ENCODE measurements at places on chromosomes 12 and 14.
A peak's percentile ranks its signal among the peaks of the same experiment; 100 is the strongest.

DNA sequence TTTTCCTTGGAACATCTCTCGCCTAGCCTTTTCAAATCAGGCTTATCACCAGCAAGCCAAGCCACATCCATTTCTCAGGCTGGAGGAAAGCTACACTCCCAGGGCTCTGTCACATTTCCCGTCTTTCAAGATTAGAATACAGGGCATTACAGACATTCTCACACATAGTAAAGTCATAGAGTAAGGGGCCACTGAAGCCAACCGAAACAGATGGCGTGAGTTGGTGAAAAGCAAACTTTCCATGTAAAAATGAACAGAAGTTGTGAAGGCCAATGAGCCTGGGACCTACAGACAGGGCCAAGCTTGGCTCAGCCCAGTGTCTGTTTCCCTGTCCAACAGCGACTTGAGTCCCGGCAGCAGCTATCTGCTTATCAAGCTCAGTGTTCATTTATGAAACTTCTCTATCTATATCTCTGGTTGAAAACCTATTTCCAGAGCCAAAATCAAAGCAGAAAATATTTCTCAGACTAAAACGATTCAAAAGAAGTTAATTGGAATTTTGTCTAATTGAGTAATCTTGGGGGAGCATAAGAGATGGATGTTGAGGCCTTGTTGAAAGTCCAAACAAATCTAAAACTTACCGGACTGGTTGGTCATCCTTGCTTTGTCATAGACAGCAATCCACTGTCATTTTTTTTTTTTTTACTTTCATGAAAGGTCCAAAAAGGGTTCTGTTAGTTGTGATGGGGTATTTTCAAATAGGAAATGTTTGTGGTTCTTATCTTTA lies 105.6 kb downstream of the DAAM1 start:
- H3K4me1 ChIP-seq = no peaks in the 10 kb centered on the region
- H3K27ac ChIP-seq = peak overlapping the region; percentile 32
- peak; percentile 80 for DNase-seq
- peaks cover 20% of the 10 kb centered on the region for H3K36me3 ChIP-seq
- no peak overlapping the region for H3K4me3 ChIP-seq

GRCh38 chr12:26195641-26196420 lies 458 bp downstream of the SSPN start:
- H3K4me1 ChIP-seq = peaks cover 35% of the 10 kb centered on the region
- peak overlapping the region; percentile 89 for H3K27ac ChIP-seq

- H3K36me3 ChIP-seq = no peaks in the 10 kb centered on the region
- H3K4me3 ChIP-seq = no peak overlapping the region
- DNase-seq = no peak
- H3K27ac ChIP-seq = no peak overlapping the region
- H3K4me1 ChIP-seq = no peaks in the 10 kb centered on the region
These were observed 52.8 kb downstream of the C14orf132 start for GRCh38 chr14:96091941-96092411.

GRCh38 chr14:98926146-98926545 lies 345.9 kb downstream of the BCL11B start:
- H3K4me3 ChIP-seq = no peak overlapping the region
- no peaks in the 10 kb centered on the region for H3K36me3 ChIP-seq
- H3K27me3 ChIP-seq = no peaks in the 10 kb centered on the region
- no peak for DNase-seq
- H3K27ac ChIP-seq = no peak overlapping the region
- H3K4me1 ChIP-seq = no peaks in the 10 kb centered on the region

DNA sequence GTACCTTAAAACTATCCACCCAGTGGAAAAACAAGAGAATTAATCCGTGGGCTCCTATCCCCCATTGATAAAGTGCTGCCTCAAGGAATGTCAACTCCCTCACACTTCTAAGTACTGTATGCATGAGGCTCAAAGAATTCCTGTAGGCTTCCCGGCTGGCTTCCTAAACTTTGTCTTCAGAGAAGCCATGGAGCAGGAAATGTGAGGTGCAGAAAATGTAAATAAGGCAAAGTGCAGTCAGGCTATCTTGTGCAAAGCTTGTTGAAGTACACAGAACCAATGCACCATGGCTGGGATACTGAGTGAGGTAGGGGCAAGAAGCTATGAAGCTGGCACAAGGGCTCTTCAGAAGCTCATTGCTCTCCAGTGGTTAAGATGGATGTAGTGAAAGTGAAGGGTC lies 611.0 kb downstream of the FSCB start:
- no peaks in the 10 kb centered on the region for H3K27me3 ChIP-seq
- H3K4me1 ChIP-seq = no peaks in the 10 kb centered on the region
- no peak overlapping the region for H3K4me3 ChIP-seq
- no peak overlapping the region for H3K27ac ChIP-seq

- H3K4me1 ChIP-seq = no peaks in the 10 kb centered on the region
- H3K27me3 ChIP-seq = no peaks in the 10 kb centered on the region
- no peak overlapping the region for H3K4me3 ChIP-seq
- H3K27ac ChIP-seq = no peak overlapping the region
These were observed 8.7 kb upstream of the NIN start for GRCh38 chr14:50839691-50840090.

DNA sequence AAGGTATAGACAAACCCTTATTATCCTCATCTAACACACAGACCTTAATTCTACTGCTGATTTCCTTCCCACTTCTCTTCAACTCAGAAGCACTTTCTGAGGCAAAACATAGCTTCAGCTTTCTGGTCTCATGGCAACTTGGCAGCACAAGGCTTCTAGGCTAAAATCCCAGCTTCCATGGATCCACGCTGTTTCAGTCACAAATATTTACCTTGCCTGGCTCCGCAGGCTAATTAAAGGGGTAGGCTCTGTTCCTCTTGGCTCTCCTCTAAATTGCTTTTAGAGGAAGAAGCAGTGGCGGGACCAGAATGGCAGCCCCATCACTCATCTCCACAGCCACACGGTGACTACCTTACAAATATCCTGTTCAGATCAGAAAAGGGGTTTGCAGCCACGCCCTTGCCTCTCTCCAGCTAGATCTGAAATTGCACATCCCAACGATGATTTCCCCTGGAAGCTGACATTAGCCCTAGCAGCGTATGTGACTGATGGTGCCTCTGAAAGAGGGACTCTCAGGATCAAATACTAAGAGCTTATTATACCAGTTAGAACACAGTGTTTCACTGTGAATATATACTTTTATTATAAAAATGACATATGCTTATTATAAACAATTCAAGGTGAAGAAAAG lies 221.5 kb upstream of the NUDT4 start:
- H3K27me3 ChIP-seq = no peaks in the 10 kb centered on the region
- no peak for DNase-seq
- no peaks in the 10 kb centered on the region for H3K36me3 ChIP-seq
- H3K4me1 ChIP-seq = no peaks in the 10 kb centered on the region
- no peak overlapping the region for H3K27ac ChIP-seq
- no peak overlapping the region for H3K4me3 ChIP-seq

GRCh38 chr12:103887738-103888137 lies 42.5 kb upstream of the HSP90B1 start:
- no peak for DNase-seq
- H3K27me3 ChIP-seq = no peaks in the 10 kb centered on the region
- no peaks in the 10 kb centered on the region for H3K36me3 ChIP-seq
- H3K4me3 ChIP-seq = no peak overlapping the region
- no peaks in the 10 kb centered on the region for H3K4me1 ChIP-seq

GRCh38 chr12:78087363-78087675 lies 256.6 kb downstream of the NAV3 start:
- no peaks in the 10 kb centered on the region for H3K36me3 ChIP-seq
- no peaks in the 10 kb centered on the region for H3K27me3 ChIP-seq
- no peak for DNase-seq
- H3K27ac ChIP-seq = no peak overlapping the region
- no peaks in the 10 kb centered on the region for H3K4me1 ChIP-seq

DNA sequence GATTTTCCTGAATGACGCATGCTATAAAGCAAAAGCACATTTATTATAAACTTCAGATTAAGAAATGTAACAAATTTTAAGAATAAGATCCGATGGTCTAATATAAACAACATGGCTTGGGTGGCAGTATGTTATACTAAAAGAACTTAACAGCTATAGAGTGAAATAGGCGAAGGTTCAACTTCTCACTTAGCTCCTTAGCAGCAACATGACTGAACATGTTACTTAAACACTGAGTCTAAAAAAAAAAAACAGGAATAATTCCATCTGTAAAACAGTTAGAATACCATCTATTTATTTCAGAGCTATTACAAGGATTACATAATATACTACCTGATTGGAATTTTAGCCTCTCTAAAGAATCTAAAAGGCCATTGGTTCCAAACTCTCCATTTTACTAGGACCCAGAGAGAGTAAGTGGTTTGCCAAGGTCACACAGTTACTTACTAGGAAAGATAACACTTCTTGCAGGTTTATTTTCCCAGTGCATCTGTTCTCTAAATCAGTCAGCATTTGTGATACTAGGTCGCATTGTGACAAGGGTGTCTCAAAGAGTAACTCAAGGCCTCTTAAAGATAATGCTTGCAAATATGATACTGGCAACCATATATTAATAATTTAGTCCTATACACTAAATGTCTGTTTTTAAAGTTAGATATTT lies 14.8 kb downstream of the OSBPL8 start:
- no peaks in the 10 kb centered on the region for H3K36me3 ChIP-seq
- H3K4me3 ChIP-seq = no peak overlapping the region
- no peaks in the 10 kb centered on the region for H3K27me3 ChIP-seq
- DNase-seq = no peak

- no peaks in the 10 kb centered on the region for H3K36me3 ChIP-seq
- no peaks in the 10 kb centered on the region for H3K4me1 ChIP-seq
- no peak overlapping the region for H3K4me3 ChIP-seq
- H3K27ac ChIP-seq = no peak overlapping the region
These were observed 11.0 kb downstream of the RCOR1 start for GRCh38 chr14:102603293-102603907.

GRCh38 chr12:46659824-46660223 lies 166.0 kb downstream of the SLC38A4 start:
- peak overlapping the region; percentile 56 for H3K27ac ChIP-seq
- no peaks in the 10 kb centered on the region for H3K27me3 ChIP-seq
- H3K4me3 ChIP-seq = no peak overlapping the region
- H3K36me3 ChIP-seq = no peaks in the 10 kb centered on the region
- H3K4me1 ChIP-seq = no peaks in the 10 kb centered on the region

GRCh38 chr14:87705439-87705896 lies 287.5 kb downstream of the GALC start:
- no peak for DNase-seq
- H3K4me3 ChIP-seq = no peak overlapping the region
- no peak overlapping the region for H3K27ac ChIP-seq
- H3K4me1 ChIP-seq = no peaks in the 10 kb centered on the region
- no peaks in the 10 kb centered on the region for H3K36me3 ChIP-seq

GRCh38 chr14:93014058-93015023 lies 91.4 kb downstream of the CHGA start:
- no peak for DNase-seq
- H3K27me3 ChIP-seq = no peaks in the 10 kb centered on the region
- peaks cover 11% of the 10 kb centered on the region for H3K36me3 ChIP-seq
- H3K27ac ChIP-seq = no peak overlapping the region

- no peaks in the 10 kb centered on the region for H3K27me3 ChIP-seq
- peaks cover 39% of the 10 kb centered on the region for H3K4me1 ChIP-seq
- H3K36me3 ChIP-seq = no peaks in the 10 kb centered on the region
- no peak overlapping the region for H3K27ac ChIP-seq
- DNase-seq = no peak
These were observed 201.5 kb downstream of the FOXN3 start for GRCh38 chr14:89215531-89215930.

- DNase-seq = no peak
- H3K27ac ChIP-seq = no peak overlapping the region
- H3K4me3 ChIP-seq = no peak overlapping the region
- no peaks in the 10 kb centered on the region for H3K4me1 ChIP-seq
- no peaks in the 10 kb centered on the region for H3K36me3 ChIP-seq
These were observed 21.5 kb upstream of the FAM181A start for GRCh38 chr14:93905623-93906022.

DNA sequence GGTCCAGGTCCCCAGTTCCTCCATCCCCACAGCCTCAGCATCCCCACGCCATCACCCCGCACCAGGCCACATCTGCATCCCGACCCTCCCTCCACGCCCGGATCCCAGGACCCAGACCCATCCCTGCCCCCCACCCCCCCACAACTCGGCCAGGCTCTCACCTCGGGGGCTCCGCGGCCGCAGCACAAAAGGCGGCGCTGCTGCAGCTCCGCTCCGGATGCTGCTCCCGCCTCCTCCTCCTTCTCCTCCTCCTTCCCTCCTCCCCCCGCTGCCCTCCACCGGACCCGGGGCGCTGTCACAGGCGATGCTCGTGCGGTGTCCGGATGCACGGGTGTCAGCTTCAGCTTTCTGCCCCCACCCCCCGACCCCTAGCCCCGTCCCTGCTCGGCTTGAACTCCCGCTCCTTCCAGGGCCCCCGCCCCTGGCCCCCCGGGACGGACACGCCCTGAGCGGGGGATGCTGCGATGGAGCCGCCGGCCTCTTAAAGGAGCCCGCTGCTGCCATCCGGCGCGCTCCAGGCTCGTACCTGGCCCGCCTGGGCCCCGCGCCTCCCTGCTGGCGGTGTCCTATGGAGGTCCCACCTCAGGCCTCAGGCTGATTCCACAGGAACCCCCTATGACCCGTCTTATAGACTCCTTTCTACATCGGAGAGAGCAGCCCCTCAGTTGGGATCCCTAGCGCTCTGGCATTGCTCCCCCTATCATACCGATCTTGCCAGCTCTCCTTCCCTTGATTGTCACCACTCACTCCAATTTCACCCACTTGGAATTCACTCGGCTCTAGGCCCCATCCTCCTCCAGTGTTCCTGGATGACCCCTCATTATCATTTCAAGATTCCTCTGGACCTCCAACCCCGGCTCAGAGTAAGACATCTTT lies at the start of gene MAP3K12:
MAP3K12 (minus strand) TSS at position 193 of the 876 bp plus-strand sequence. CDS start 12,067 bp downstream, outside the sequence.
- H3K4me3 ChIP-seq = peak within 1 kb of the TSS; percentile 71
- no peaks in the 10 kb centered on the region for H3K4me1 ChIP-seq
- no peaks in the 10 kb centered on the region for H3K27me3 ChIP-seq
- no peaks in the 10 kb centered on the region for H3K36me3 ChIP-seq
- no peak for DNase-seq
- H3K27ac ChIP-seq = peak within 1 kb of the TSS; percentile 98

DNA sequence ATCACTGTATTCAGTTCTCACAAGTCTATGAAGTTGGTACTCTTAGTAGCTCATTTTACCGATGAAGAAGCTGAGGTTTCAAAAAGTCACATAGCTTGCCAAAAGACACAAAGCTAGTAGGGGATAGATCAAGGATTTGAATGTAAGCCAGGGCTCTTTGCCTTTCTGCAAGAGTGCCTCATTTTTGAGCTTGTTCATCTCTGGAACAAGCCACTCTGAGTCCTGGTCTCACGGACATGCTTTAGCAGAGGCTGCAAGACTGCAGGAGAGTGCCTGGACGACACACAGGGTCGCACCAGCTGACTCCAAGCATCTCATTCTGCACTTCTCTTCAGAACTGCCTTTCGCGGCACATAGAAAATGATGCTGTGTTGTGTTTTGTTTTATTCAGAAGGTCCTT lies 3.7 kb downstream of the NUAK1 start:
- no peaks in the 10 kb centered on the region for H3K36me3 ChIP-seq
- H3K4me1 ChIP-seq = peaks cover 67% of the 10 kb centered on the region
- no peak for DNase-seq
- H3K27ac ChIP-seq = peak overlapping the region; percentile 94
- H3K4me3 ChIP-seq = no peak overlapping the region
- H3K27me3 ChIP-seq = no peaks in the 10 kb centered on the region

Data from right atrium auricular region (tissue), 2 donors.